ENCODE measurements at places on chromosomes 5 and 9.
A peak's percentile ranks its signal among the peaks of the same experiment; 100 is the strongest.

- no peak for DNase-seq
Measured at GRCh38 chr9:133778336-133779013, 40.3 kb upstream of the SARDH start.

DNA sequence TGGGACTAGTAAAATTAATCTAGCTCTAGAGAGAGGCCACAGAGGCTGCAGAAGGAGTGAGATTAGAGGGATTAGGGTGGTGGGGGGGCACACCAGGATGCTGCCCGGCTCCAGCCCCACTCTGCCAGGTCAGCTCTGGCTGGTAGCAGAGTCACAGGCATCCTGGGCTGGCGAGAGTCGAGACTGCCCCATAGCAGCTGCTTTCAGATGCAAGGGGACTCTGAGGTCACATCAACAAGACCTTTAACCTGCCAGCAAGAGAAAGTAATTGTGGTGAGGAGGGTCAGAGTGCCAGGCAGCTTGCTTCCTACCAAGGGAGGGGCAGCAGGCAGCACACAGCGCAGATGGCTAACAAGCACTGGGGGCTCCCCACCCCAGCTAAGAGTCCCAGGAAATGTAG, 7.5 kb downstream of the EPB41L4B start:
- DNase-seq: no peak

DNA sequence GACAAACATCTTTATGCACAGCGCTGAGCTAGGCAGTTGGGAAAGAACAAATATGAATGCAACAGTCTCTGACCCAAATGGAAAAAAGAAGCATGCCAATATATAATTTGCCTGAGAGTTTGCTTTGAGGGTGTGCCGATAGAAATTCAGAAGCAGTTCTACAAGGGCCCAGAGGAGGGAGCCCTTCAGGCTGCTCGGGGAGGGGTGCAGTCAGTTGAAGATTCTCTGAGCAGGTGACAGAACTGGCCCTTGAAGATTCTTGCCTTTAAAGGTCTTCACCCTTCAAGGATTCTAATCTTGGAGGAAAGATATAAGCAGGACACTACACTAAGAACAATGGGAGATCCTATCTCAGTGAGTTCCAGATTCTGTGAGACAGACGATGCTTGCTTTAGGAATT, 3.7 kb upstream of the PAPPA start:
- DNase-seq: no peak

- no peak for DNase-seq
Measured at GRCh38 chr5:31757806-31758205, 118.9 kb downstream of the PDZD2 start.

DNA sequence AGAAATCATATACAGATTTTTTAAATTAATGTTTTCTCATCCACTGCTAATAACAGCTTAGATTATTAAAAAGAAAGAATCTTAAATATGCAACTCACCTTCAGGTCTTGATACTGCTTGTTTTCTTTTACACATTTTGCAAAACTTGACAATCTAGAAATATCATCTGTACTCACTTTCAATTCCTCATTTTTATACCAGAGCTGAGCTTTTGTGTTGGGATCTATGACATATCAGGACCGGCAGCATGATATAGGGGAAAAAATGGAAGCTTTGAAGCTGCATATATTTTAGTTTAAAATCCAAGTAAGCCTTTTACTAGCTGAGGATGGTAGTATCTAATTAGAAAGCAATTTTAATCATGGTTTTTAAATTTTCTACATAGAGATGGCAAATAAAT, 75.7 kb upstream of the SMARCA2 start:
- DNase-seq: no peak

- no peak for DNase-seq
Measured at GRCh38 chr9:83966209-83966582, 13.8 kb downstream of the HNRNPK start.

DNA sequence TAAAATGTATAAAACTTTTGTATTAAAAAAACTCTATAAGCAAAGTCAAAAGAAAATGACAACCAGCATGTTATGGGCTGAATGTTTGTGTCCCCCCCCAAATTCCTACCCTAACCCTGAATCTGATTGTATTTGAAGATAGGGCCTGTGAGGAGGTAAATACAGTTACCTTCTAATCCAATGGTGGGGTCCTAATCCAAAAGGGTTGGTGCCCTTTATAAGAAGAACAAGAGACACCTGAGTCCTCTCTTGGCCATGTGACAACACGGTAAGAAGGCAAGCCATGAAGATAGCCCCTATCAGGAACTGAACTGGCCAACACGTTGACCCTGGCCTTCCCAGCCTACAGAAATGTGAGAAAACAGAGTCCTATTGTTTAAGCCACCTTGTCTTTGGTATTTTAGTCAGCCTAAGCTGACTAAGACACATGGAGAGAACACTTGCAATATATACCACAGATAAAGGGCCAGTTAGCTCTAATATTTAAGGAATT, 49.7 kb upstream of the AKNA start:
- DNase-seq: no peak

GRCh38 chr5:168219515-168220410, 71.7 kb upstream of the WWC1 start:
- DNase-seq: peak; percentile 28

GRCh38 chr5:68405784-68406743, 190.5 kb downstream of the PIK3R1 start:
- peak; percentile 13 for DNase-seq

GRCh38 chr5:171116719-171117118, 192.3 kb upstream of the TLX3 start:
- DNase-seq: no peak

DNA sequence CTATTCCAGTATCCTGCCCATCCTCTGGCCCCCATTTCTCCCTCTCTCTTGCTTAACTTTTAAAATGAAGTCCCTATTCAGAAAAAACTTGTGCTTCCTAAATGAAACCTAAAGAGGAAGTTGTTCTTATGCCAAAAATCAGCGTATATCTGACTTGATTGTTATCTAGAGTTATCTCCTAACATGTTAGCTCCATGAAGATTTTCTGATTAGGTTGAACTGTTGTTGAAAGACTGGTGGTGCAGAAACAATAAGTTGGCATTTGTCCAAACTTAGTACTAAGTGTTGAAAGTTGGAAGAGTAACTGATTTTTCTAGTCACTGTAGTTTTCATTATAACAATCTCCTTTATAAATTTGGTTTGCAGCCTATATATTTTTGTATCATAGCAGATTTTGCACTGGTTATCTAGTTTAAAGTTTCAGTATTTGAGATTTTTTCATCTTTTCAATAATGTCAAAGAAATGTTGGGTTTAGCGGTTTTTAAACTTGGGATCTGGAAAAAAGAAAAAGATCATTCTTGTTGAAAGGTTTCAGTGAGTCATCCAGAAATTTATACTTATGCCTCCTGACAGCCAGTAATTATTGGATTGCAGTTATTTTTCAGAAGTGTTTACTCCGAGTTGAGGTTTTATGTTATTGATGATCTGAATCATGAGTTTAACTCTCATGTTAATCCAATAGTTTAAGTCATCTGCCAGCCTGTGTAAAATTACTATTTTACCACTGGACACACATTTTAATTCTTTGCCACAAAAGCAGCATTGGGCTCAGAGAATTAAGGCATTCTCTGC, 60.6 kb downstream of the PAM start:
- no peak for DNase-seq

DNA sequence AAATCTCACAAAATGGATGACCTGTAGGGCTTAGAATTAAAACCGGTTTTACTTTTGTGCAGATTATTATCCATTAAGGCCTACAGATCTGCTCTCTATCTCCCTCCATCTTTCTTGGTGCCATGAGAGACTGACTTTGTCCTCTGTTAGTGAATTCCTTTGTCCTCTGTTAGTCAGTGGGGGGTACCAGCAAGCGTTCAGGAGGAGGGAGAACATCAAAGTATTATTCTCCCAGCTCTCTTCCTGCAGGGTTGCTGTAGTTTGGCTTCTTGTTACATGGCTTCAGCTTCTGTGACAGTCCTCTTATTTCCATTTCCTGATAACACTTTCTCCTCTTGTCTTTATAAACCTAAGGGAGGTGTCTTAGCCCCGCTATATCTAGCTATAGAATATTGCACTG, 850.5 kb upstream of the SEMA6A start:
- no peak for DNase-seq

- DNase-seq: peak; percentile 93
Measured at GRCh38 chr5:100903039-100903887, at the start of gene ST8SIA4. ST8SIA4 (minus strand) TSS chr5:100903282; CDS start chr5:100902955, 327 bp downstream.

DNA sequence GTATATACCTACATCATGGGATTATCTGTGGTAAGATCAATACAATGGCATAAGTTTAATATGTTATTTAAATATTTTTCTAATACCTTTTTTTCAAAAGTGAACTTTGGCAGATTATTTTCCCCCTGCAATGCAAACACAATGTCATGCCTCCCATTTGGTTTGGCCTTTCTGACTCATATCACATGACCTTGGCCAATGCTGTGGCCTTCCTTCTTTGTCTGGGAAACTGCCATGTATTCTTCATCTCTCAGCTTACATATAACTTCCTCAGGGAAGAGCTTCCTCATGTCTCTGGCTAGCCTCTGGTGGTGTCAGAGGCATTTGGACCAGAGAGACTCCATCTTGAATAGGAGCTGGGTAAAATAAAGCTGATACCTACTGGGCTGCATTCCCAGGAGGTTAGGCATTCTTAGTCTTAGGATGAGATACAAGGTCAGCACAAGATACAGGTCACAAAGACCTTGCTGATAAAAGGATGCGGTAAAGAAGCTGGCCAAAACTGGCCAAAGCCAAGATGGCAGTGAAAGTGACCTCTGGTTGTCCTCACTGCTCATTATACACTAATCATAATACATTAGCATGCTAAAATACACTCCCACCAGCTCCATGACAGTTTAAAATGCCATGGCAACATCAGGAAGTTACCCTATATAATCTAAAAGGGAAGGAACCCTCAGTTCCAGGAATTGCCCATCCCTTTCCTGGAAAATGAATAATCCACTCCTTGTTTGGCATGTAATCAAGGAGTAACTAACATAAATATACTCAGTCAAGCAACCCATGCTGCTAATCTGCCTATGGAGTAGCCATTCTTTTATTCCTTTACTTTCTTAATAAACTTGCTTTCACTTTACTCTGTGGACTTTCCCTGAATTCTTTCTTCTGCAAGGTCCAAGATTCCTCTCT, 76.0 kb downstream of the C9orf153 start:
- DNase-seq: no peak

DNA sequence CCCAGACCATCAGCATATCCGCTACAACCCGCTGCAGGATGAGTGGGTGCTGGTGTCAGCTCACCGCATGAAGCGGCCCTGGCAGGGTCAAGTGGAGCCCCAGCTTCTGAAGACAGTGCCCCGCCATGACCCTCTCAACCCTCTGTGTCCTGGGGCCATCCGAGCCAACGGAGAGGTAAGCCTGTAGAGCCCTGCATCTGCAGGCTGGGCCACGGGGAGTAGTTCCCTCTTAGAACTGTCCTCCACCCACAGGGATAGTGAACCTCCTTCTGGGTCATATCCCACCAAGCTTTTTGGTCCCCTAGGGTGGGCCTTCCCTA, 569 bp downstream of the GALT start:
- DNase-seq: no peak

GRCh38 chr9:12997009-12997408, 222.2 kb downstream of the LURAP1L start:
- DNase-seq: no peak

GRCh38 chr5:84437673-84438315, 53.1 kb upstream of the EDIL3 start:
- no peak for DNase-seq

GRCh38 chr5:116938488-116938887, 363.9 kb upstream of the SEMA6A start:
- no peak for DNase-seq

- no peak for DNase-seq
Measured at GRCh38 chr5:61468483-61468865, 136.4 kb downstream of the ZSWIM6 start.

DNA sequence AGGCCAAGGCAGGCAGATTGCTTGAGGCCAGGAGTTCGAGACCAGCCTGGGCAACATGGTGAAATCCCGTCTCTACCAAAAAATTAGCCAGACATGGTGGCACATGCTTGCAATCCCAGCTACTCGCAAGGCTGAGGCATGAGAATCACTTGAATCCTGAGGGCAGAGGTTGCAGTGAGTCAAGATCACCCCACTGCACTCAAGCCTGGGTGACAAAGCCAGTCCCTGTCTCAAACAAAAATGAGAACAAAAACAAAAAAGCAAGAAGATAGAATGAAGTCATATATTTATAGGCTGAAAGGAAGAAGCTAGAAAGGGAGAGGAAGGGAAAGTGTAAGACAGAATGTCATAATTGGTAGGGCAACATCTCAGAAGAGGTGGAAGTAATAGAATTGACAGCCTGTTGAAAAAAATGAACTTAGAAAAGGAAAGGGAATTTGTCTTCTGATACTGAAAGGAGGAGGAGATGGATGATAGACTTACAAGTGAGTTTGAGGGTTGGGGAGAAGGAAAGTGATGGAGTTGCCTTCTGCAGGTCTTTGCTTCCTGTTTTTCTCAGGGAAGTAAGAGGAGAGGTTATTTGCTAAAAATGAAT, 32.2 kb downstream of the CARD6 start:
- no peak for DNase-seq

- no peak for DNase-seq
Measured at GRCh38 chr5:85096421-85096820, 711.7 kb upstream of the EDIL3 start.

- DNase-seq: no peak
Measured at GRCh38 chr9:38126730-38127129, 57.7 kb upstream of the SHB start.

- DNase-seq: no peak
Measured at GRCh38 chr5:41203033-41203432, 10.3 kb downstream of the C6 start.

DNA sequence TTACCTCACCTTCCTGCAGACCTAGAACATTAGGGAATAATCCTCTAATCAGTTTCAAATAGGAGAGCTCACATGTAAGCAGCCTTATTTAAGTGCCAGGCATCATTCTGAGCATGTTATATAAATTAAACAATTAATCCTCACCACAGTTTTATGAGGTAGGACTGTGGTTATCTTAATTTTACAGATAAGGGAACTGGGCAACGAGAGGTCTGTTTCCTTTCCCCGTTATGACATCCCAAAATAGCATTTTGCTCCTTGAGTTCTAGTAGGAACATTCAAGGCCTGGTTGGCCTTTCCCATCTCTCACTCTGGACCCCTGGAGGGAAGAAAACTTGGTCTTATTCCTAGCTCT, 19.1 kb upstream of the IFNB1 start:
- no peak for DNase-seq

- DNase-seq: peak; percentile 68
Measured at GRCh38 chr9:131270171-131271015, 5.9 kb downstream of the FAM78A start.

- DNase-seq: no peak
Measured at GRCh38 chr5:149141957-149142851, 911 bp downstream of the ABLIM3 start.

- no peak for DNase-seq
Measured at GRCh38 chr9:134408389-134408788, 82.1 kb downstream of the RXRA start.

Data from T-helper 2 cell treated with Interferon-gamma antibody and Interleukin-4, amounts not matched to agents 5 μg/mL and 100 μg/mL, for 36 hours (primary cell).